Small intestine (tissue), 16 donors: ENCODE measurements at places on chromosomes 1 and 21. TPM values are rescaled to one million over a fixed set of nuclear protein-coding genes. Genes with fewer than 3 reads are reported as not detected.

Gene ADAM30
- not detected for polyA plus RNA-seq

DNA sequence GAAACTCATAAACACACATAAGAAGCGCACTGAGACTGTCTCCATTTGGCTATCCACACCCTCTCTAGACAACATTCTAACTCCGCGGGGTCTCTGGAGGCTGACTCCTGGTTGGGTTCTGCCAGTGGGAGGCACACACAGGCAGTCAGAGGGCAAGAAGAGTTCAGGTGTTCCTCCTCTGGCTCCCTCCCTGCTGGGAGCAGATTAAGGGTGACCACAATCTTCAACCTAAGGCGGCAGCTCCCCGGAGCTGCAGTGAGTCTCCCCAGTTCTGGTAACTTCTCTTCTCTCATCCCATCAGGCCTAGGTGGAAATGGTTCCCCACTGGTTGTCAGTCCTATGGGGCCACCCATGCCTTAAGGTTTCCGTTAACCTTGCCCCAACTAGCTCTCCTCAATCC lies 7.4 kb upstream of the TENT5C start:
- DNase-seq, result no peak

DNA sequence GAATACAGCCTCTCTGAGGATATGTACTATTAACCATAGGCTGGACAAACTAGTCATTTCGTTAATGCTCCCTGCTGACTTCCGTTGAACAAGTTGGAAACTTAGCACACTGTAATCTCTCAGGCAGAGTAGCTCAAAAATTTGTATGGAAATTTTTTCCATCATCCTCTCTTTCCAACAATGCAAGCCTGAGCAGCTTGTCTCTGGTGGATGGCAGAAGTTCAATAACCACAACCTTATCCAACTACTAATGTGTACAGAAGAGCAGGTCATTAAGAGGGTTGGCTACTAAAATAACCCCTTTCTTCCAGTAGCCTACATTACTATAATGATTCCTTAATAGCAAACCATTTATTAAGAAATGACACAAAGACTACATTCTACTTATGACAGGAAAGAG lies 262.3 kb downstream of the NFIA start:
- no peak for DNase-seq

DNA sequence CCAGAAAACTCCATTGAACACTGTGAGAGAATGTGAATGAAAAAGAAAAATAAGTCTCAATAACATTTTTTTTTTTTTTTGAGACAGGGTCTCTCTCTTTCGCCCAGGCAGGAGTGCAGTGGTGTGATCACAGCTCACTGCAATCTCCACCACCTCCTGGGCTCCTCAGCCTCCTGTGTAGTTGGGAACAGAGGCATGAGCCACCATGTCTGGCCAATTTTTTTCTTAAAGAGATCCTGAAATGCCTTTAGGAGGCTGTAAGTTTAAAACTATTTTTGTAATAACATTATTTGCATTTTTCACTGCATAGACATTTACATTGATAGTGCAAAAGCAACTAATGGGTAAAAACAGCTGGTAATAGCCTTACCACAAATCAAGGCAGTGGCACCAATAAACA lies 35.3 kb downstream of the GDAP2 start:
- DNase-seq, result no peak

Gene SYT6
- polyA plus RNA-seq, result 0.18 TPM

GRCh38 chr1:206685769-206686477 lies 1.2 kb downstream of the MAPKAPK2 start:
- DNase-seq, result peak; percentile 71

- no peak for DNase-seq
These were observed 35.9 kb downstream of the TMCC2 start for GRCh38 chr1:205263580-205264190.

- DNase-seq, result no peak
These were observed 141.4 kb upstream of the BEND5 start for GRCh38 chr1:48917901-48918603.

GRCh38 chr1:6625584-6626149 lies 999 bp downstream of the THAP3 start:
- peak; percentile 46 for DNase-seq

- DNase-seq, result no peak
These were observed 32.6 kb downstream of the KCNC4 start for GRCh38 chr1:110242731-110243130.

DNA sequence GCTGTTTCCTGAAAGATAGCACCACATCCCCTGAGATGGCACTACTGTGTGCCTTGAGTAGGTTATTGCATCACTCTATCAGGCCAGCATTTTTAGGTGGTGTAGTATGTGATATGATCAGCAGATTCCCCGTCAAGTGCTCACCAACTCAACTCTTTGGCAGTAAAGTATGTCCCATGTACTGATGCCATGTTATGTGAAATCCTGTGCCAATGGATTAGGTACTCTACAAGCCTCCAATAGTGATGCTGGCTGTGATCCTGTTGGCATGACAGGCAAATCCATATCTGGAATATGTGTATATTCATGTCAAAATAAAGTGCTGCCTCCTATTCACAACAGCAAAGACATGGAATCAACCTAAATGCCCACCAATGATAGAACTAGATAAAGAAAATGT lies 137.2 kb upstream of the CAMK1G start:
- no peak for DNase-seq

Gene HSD3B1
- not detected for polyA plus RNA-seq

DNA sequence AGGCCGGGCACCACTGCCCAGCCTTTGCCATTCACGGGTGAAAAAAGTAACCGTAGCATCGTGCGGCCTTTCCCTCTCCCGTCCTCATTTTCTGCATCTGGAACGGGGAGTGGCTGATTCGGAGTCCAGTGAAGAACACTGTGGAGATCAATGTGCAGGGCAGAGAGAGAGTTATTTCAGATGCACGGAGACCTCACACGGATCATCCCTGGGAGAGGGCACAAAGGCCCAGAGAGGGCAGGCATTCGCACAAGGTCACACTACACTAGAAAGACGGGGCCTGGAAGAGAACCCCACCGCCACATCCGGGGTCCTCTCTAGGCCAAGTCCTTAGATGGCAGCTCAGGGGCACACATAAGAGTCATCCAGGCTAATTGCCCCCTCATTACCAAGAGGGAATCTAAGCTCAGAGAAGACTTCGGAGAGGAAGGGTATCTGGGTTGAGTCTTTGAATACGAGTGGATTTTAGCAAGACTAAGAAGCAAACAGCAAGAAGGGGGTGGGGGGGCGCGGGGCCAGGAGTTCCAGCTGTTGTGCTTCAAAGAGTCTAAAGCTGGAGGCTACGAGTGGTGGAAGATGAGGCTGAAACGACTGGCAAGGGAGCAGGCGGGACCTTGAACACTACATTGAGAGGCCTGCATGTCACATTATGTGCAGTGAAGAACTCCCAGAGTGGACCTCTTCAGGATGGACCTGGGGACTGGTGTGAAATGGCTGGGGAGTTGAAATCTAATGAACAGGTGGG lies 857 bp downstream of the GPX7 start:
- DNase-seq, result peak; percentile 27

DNA sequence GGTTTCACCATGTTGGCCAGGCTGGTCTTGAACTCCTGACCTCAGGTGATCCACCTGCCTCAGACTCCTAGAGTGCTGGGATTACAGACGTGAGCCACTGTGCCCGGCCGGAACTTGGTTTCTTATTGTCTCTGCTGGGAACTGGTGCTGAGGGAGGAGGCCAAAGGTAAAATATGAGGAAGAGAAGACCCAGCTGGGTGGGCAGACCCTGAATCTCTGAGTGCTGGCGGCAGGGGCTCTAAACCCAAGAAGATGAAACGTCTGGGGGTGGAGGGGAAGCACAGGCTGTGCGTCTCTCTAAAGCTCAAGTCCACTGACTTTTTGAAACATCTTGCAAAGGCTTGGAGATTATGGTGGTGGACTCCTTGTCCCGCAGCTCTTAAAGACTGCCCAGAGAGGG lies 82.0 kb upstream of the TLR5 start:
- no peak for DNase-seq

GRCh38 chr1:95503278-95504030 lies 269.4 kb downstream of the RWDD3 start:
- DNase-seq, result no peak

Gene TMEM200B
- polyA plus RNA-seq, result 4.9 TPM

DNA sequence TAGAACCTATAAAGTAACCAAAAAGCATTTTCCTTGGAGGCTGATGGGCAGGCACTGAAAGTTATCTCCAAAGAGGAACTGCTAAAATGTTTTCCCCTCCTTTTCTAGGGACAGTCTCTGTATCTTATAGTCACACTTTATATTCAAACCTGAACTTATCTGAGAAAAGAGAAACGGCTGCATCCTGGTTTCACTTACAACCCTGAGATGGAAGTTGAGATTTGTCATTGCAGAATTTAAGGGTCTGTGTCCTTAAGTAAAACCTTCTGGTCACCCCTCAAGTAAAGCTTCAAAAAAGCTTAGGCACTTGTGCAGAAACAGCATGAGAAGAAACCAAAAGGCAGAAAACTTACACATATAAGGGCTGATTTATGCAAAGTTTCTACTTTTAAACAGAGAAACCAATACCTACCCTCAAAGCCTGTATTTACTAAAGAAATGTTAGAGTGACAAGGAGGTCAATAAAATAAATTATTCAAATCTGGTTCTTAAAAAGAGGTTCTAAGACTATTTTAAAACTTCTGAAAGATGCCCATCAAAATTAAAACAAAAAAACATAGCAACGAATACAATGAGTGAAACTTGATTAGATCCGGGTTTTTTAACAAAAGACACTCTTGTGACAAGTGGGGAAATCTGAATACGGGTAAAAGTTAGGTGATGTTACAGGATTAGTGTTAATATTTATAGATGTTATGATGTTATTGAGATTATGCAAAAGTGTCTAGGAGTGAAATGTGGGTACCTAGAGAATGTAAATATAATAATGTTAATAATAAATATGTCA lies 9.9 kb downstream of the CD58 start:
- DNase-seq, result no peak

- DNase-seq, result no peak
These were observed 8.5 kb downstream of the SSR2 start for GRCh38 chr1:156012051-156012817.

Gene SPRR2G
- polyA plus RNA-seq, result not detected

DNA sequence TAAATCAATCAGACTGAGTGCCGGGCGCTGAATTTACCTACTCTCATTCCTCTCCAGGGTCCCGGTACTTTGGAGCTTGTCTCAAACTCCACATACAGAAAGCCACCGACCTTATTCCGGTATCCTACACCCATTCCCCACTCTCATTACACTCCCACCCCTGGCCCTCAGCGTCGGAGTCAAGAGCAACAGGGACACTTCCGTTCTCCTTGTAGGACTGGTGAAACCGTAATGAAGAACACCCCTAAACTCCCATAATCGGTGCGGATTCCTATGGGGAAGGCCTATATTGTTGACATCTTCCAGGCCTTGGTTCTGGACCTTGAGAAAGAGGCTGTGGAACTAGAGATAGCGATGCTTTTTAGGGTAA lies 798 bp downstream of the ZBED6 start:
- peak; percentile 78 for DNase-seq

DNA sequence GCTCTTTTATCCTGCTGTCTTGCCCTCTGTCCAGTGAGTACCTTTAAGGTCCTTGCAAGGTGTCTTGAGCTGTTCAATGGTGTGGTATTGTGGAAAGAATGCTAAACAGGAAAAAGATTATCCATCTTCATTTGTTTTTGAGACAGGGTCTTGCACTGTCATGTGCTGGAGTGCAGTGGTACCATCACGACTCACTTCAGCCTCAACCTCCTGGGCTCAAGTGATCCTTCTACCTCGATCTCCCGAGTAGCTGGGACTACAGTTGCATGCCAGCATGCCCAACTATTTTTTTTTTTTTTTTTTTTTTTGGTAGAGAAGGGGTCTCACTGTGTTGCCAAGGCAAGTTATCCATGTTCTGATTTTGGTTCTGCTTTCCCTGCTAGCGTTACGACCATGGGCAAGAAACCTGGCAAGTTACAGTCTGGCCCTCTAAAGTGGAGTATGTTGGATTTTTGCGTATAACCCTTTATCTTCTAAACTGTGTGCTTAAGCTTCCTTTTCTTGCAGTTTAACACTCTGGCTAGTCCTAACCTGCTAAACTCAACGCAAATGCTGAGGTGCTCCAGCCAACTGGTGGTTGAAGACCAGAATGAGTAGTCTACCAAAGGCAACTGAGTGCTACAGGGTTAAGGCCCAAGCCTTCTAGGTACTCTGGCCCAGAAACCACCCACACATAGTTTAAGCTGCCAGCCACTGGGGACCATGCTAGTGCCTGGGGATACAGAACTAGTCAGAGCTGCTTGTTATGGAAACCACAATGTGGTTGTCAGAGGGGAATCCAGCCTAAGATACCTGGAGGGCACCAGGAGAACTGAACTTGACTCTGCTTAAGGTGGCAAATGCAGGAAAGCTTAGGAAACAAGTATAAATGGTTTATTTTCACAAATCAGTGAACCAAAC lies 7.9 kb downstream of the RPL11 start:
- DNase-seq, result no peak

- no peak for DNase-seq
These were observed 3.8 kb downstream of the RNF186 start for GRCh38 chr1:19811206-19811851.

GRCh38 chr1:25617625-25618432 lies 1.2 kb downstream of the MAN1C1 start:
- peak; percentile 37 for DNase-seq

GRCh38 chr21:41011098-41011731 lies 156.7 kb upstream of the BACE2 start:
- no peak for DNase-seq

GRCh38 chr21:39109163-39109530 lies 74.1 kb downstream of the PSMG1 start:
- DNase-seq, result no peak

DNA sequence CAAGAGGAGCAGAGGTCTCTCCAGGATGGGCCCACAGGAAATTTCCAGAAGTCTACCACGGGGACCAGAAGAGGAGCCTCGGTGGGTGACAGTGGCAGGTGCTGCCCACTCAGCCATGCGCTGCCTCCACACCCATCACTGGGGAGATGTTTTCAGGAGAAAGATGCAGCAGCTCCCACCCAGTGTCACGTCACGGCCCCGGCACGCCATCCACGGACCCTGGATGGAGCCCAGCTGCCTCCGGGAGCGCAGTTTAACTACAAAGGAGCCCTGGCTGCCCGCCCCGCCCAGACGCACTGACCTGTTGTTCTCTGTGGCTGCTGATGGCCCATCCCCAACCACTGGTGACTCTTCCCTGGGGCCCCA lies 6.8 kb downstream of the TSPEAR start:
- no peak for DNase-seq

DNA sequence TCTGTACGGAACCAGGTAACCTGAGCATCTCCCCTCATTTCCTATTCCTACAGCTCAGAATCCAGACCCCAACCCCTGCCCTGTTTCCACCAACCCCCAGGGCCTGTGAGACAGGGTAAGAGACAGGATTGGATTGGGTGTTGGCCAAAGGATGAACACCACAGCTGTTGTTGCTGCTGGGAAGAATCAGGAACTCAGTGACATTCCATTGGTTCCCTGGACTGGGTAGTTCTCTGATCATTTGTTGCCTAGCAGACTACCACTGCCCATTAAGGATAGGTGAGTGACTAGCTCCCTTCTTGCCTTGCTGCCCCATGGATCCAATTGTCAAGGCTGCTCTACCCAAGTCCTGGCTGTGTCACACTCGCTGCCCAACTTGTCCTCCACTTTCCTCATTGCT lies 10.0 kb downstream of the NCSTN start:
- DNase-seq, result no peak

- DNase-seq, result no peak
These were observed 110.0 kb upstream of the COL11A1 start for GRCh38 chr1:103218369-103218768.
